ENCODE measurements at places on chromosomes 1 and 21. TPM values are rescaled to one million over a fixed set of nuclear protein-coding genes. Genes with fewer than 3 reads are reported as not detected.

Gene TNNT2
- not detected for total RNA-seq

- no peak for DNase-seq
Observed at GRCh38 chr1:44406737-44407429, 1.8 kb downstream of the RNF220 start.

DNA sequence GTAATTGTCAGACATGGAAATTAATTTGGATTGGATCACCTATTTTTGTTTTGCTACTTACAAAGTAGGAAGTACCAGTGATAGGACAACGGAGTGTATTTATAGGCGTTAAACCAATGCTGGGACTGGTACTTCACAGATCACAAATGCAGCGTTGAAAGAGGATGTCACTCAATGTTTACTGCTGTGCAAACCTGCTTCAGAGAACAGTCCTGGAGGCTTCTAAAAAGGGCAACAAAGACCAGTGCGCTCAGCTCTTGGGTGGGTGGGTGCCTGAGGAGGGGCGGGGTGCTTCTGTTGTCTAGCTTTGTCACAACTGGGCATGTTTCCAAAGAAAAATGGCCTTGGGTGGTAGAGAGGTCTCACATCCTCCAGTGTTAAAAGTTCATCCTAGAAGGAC lies 2.1 kb downstream of the C1orf21 start:
- no peak for DNase-seq

- DNase-seq = no peak
Observed at GRCh38 chr1:211737115-211738035, 62.0 kb upstream of the NEK2 start.

Measured in activated T-cell treated with anti-CD3 and anti-CD28 coated beads, Interleukin-2, amount 50 U/mL, for 4 hours (primary cell).